ENCODE measurements at places on chromosomes 5 and 9. TPM values are rescaled to one million over a fixed set of nuclear protein-coding genes. Genes with fewer than 3 reads are reported as not detected.

The SPINK1 gene
- polyA plus RNA-seq = not detected

DNA sequence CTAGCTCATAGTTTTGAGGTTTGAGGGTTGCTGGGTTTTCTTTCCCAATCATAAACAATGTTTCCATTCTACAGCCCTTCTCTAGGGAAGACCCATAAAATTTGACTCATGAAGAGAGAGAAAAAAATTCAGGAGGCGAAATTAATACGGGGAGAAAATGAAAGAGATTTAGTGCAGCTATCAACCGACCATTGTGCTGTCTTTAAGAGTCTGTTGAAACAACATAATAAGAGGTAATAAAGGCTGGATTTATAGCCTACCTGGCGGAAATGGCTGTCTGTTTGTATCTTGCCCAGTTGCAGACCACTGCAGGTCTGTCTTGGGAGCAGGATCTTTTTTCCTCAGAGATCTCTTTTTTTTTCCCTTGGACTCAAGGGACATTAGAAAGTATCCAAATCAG is 66.9 kb downstream of the TLR4 start:
- no peak for DNase-seq

GRCh38 chr9:124626276-124626675 is 119.1 kb upstream of the NR5A1 start:
- DNase-seq = no peak

The COL5A1 gene
- polyA plus RNA-seq = 72.3 TPM

The SPAG8 gene
- polyA plus RNA-seq = 0.71 TPM

The TTLL11 gene
- 1.9 TPM for polyA plus RNA-seq

DNA sequence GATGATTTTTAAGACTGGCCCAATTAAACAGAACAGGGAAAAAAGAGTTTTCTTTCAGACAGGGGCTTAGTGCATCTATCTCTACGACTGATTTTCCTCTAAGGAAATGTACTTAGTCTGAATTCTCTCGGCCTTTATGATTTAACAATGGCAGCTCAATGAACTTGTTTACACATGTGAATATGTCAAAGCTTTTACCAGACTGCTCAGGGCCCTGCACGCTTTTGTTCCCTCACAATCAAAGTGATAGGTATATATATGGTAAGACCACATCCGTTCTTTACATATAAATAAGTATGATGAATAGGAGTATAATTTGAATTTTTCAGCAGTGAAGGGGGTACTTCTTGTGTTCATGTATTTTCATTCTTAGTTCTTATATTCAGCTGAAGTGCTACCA is 27.6 kb downstream of the LEAP2 start:
- DNase-seq = no peak

DNA sequence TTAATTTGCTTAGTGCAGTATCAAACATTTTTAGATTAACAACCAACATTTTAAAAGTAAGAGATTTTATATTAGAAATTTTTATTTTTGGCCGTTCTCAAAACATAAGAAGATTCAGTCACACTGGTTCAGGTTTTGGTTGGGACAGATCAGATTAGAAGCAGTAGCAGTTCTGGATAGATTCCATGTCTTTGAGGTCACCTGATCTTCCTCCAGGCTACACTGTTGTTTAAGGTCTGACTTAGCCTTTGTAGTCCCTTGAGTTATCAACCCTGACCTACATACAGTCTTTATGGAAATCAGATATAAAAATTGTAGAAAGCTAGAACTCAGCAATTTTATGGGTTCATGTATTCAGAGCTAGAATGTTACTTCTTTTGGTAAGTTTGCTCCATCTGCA is 910.0 kb upstream of the WWC1 start:
- DNase-seq = no peak

DNA sequence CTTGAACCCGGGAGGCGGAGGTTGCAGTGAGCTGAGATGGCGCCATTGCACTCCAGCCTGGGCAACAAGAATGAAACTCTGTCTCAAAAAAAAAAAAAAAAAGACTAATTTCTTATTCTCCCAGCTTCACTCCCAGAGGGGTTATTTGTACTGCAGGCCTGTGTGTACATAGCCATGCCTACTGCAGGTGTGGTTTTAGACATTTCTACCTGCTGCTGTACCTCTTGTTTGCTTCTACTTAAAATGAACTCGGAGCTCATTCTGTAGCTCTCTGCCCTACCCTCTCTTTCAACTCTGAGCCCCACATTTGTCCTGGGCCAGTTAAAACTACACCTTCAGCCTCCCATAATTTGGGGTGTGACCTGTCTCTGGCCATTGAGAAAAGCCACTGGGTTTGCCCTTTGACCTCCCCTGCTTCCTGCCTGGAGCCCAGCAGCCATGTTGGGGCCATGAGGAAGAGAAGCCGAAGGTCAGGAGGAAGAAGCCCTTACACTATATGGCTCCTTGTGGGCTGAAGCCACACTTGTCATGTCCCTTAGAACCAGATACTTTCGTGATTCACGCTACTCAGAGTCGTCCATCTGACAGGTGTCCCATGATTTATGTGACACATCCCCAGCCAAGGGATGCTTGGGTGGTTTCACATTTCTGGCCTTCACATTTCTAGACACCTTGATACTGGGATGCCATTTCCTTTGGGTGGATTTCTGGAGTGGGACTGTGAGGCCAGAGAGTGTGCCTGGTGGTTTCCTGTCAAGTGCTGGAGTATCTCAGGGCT is 9.4 kb upstream of the CARD19 start:
- no peak for DNase-seq

The SLC22A4 gene
- polyA plus RNA-seq = 4.2 TPM

- no peak for DNase-seq
These were observed 24.2 kb upstream of the ELAVL2 start for GRCh38 chr9:23850242-23850689.

DNA sequence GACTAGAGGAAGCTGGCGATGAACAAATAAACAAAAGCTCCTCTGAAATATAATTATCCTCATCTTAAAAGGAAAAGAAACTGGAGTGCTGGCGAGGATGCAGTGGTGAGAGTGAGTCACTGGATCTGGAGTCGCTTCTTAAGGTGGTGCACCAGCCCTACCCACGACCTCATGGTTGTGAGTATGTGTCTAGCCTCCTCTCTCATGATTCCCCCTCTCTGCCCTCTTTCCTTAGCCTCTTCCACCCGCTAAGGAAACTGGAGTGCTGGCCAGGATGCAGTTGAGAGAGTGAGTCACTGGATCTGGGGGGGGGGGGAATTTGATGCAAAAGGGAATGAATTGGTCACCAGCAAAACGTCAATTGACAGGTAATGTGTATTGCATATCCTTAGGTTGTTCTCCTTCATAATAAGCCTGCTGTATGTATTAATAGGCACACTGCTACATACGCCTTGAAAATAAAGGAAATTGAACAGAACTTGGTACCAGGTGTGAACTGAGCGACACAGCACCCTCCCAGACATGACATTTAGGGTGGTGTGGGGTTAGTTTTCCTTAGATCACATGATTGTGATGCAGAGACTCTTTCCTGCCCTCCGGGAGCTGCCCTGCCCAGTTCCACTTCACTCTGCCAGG is 36.3 kb upstream of the EBF1 start:
- peak; percentile 18 for DNase-seq

- DNase-seq = no peak
These were observed 91.3 kb upstream of the GPBP1 start for GRCh38 chr5:57082441-57083067.

GRCh38 chr5:43294226-43294625 is 19.0 kb downstream of the HMGCS1 start:
- DNase-seq = no peak

DNA sequence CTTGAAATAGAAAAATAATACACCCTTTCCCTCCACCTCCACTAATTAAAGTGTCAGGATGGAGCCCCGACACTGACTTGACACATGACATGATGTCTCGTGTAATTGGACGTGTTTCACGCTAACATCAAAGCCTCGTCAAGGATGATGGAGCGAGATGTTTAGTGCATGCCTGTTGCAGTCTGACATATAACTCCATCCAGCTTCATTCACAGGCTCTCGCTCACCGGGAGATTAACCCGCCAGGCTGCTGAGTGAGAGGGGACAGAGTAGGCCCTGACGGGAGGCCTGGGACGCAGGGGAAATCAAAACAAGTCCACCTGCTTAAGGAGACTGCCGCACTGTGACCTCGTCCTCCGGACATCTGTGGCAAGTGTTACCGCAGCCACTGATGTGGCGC is 263.5 kb downstream of the SLIT3 start:
- no peak for DNase-seq

GRCh38 chr9:94813379-94813778 is 86.9 kb downstream of the AOPEP start:
- no peak for DNase-seq

- no peak for DNase-seq
These were observed 183.5 kb downstream of the CAVIN4 start for GRCh38 chr9:100761276-100761802.

DNA sequence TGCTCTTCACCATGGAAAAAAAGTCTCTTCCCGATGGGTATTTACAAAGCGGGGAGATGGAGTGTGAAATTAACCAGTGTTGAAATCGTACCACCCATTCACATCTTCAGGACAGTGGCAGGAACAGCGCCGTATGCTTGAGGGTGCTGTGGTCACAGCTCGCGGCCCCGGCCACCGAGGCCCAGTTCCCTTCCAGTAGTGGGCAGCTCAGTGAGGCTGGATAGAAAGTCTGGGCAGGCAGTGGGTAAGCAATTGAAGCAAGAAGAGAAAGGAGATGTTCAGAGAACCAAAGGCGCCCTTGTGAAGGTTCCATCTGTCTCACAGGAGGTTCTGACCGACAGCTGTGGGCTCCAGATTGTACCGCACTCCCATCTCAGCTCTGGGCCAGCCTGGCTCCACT is 59.1 kb downstream of the SECISBP2 start:
- no peak for DNase-seq

DNA sequence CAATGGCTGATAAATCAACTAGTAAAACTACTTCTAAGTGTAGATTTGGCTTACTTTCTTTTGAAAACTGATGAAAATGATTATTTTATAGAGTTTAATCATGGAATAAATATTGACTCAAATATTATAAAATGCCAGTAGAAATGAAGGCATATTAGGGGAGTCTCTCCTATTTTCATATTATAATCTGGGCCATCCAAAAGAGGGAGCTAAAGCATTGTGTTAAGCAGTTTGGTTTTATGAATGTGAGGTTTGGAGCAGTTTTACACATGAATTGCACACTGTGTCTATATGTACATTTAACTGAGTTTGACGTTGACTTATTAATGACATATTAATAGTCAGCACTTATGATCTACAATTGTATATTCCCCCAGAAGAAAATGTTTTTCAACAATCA is 17.4 kb downstream of the CDH9 start:
- peak; percentile 34 for DNase-seq

DNA sequence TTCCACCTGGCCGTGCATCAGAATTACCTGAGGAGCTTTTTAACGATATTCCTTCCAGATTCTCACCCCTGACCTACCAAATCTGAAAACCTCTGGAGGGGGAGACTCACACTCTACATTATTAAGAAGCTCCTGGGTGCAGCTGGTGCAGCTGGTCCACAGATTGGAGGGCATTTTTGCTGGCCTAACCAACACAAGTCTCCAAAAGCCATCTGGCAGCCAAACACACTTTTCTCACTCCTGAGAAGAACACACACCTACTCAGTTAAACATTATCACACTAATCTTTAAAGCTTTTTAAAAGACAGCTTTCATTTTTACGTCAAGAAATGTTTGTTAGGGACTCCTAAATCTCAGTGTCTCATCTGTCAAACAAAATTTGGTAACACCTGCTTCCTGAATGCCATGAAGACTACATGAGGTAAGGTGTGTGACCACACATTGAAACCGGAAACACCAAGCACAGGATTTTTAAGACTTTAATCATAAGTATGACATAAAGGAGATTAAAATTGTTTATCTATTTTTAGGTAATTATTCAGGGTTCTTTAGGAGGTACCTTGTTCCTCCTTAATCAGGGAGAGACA is 14.2 kb upstream of the PTPN3 start:
- DNase-seq = no peak

DNA sequence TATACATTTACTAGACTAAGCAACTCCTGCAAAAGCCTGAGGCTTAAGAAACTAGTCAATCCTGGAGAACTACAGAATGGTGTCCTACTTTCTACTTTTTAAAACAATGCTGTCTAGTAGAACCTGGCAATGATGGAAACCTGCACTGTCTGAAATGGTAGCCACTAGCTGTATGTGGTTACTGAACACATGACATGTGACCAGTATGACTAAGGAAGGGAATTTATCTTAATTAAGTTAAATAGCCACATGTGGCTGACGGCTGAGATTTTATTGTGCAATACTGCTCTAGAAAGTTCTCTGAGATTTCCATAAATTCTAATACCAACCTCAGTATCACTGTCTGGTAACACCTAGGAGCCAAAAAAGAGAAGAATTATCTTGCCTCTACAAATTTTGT is 44.9 kb upstream of the RAPGEF6 start:
- no peak for DNase-seq

- no peak for DNase-seq
These were observed 81.8 kb upstream of the SARDH start for GRCh38 chr9:133819923-133820322.

DNA sequence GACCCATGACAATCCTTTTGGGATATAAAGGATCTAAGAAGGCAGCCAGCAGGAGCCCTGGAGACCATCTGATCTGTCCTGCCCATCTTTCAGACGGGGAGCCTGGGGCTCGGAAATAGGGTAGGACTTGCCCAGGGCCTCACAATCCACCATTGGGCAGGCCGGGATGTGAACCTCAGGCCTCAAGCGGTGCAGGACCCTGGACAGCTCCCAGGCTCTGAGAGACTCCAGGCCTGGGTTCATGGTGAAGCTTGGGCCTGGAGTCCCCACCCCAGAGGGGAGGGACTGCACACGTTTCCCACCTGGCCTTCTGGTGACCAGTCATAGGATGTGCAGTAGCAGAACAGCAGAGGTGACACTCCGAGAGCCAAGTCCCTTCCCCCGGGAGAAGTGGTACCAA is 36.6 kb upstream of the RAPGEF1 start:
- DNase-seq = peak; percentile 31

- no peak for DNase-seq
These were observed 120.7 kb upstream of the ALDH1B1 start for GRCh38 chr9:38271666-38272241.

DNA sequence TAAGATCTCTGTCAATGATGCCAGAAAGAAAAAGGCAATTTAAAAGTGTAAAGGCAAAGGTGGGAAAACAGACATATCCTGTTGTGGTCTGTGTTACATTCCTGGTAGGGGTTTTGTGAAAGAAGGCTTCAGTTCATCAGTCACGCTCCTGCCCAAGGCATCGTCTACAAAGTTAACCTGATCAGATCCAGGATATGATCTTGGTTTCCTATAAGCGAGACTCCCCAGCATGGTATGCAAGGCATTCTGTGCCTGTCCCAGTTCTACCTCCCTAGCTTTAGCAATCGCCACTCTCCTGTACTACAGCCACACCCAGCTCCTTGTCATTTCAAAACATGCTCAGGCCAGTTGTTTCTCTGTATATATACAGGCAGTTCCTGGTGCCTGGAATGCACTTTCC is 58.0 kb upstream of the PTPN3 start:
- DNase-seq = no peak

- DNase-seq = peak; percentile 85
These were observed 998 bp upstream of the FGF18 start for GRCh38 chr5:171418316-171418981.

DNA sequence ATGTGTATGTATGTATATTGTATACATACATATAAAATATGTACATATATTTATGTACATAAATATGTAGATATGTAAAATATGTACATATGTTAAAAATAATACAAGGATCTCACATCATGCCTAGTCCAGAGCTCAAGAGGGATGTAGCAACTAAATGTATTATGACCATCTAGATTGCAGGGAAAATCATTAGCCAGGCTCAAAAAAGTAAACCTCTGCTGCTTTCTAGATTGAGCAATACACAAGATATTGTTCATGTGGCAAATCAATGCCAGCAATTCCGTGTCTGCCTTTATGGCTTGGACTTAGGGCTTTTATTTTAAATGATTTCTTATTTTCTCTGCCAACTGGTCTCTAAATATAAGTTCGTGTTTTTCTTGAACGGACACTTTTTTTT is 65.2 kb downstream of the RAI14 start:
- DNase-seq = no peak

Data from A549 (cell line).